ENCODE measurements at places on chromosomes 4 and X. TPM values are rescaled to one million over a fixed set of nuclear protein-coding genes. Genes with fewer than 3 reads are reported as not detected.

The CACNA1F gene
- total RNA-seq, result 0.07 TPM

The ERAS gene
- total RNA-seq, result not detected

The SLC9B2 gene
- total RNA-seq, result 13.0 TPM

The TASL gene
- not detected for total RNA-seq

The PASD1 gene
- not detected for total RNA-seq

The ARMCX4 gene
- 0.34 TPM for total RNA-seq

The TNIP3 gene
- not detected for total RNA-seq

The CENPI gene
- total RNA-seq, result 1.1 TPM

Measured in nasal cavity respiratory epithelium epithelial cell of viscerocranial mucosa (primary cell).